ENCODE measurements at places on chromosomes 13 and 19.
A peak's percentile ranks its signal among the peaks of the same experiment; 100 is the strongest.

DNA sequence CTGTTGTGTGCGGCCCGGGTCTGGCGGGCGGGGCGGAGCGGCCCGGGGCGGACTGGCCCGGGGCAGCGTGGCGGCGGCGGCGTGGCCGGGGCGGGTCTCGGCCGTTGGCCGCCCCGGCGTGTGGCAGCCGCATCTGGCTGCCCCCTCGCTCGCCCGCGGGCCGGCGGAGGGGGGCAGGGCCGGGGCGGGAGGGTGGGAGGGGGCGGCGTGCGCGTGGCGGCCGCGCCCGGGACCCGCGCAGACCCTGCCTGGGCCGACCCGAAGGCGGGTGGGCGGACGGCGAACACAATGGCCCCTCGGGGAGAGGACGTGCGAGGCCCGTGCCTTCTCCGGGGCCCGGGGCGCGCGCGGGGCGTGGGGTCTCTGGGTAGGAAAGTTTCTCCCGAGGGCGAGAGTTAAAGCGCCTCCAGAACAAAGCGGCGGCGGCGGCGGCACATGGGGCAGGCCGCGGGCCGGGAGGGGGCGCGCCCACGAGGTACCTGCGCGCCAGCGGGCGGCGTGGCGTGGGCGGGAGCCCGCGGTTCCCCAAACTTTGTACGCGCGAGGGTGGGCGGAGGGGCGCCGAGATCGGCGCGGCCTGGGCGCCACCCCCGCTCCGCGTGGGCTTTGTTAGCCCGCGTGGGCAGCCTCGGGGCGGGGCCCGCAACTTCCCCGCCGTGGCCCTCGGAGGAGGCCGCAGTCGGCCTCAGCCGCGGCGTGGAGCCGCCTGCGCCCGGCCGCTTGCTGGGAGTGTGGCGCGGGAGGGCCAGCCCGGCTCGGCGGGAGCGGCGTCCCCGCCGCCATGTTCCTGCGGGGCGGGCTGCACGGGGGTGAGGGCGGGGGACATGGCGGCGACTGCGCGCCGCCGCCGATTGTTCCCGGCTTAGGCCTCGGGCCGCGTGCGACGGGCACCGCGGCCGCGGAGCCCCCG, 764 bp downstream of the MIR17HG start:
- DNase-seq = peak; percentile 53

GRCh38 chr13:47092202-47092601, 195.3 kb upstream of the HTR2A start:
- DNase-seq = no peak

GRCh38 chr13:94313321-94313910, 166.1 kb downstream of the DCT start:
- no peak for DNase-seq

DNA sequence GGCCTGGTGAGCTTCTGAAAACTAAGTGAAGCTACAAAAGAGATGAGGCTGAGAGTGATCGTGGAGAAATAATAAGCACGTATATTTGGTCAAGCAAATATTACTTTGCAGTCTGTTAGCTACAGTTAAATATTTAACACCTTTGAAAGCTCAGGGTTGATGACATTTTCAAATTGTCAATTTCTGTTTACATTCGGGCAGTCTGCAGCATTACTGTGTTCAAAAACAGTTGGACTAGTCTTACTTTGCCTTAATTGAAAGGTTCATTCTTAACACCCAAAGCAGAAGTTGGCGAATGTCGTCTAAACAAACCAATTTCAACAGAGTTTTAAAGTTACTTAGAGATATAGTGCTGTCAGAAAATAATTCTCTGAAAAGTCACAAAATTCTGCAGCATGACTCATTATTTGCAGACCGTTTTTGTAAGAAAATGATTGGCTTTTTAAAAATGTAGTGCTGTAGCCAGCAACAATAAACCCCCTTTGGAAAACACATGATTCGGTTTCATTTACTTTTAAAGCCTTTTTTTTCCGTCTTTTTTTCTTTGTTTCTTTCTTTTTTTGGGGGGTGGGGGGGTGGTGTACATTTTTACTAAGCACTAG, 549.0 kb downstream of the GPC6 start:
- no peak for DNase-seq

GRCh38 chr19:19305696-19306095, 14.6 kb downstream of the SUGP1 start:
- no peak for DNase-seq

DNA sequence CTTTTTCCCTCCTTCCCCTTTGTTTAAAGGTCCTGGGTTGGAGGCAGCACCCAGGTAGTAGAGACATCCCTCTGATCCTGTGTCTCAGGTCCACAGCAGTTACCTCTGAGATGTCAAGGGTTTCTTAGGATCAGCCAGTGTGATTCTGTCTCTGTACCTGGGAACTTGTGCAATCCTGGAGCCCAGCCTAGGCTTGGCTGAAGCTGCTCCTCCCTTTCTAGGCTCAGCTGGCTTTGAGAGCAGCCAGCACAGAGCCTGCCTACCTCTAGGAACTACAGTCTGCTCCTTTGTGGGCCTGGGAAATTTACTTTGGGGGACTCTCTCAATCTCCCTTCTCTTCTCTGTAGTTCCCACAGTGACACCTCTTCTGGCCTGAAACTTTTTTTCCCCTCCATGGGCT, 171.6 kb downstream of the MTUS2 start:
- no peak for DNase-seq

DNA sequence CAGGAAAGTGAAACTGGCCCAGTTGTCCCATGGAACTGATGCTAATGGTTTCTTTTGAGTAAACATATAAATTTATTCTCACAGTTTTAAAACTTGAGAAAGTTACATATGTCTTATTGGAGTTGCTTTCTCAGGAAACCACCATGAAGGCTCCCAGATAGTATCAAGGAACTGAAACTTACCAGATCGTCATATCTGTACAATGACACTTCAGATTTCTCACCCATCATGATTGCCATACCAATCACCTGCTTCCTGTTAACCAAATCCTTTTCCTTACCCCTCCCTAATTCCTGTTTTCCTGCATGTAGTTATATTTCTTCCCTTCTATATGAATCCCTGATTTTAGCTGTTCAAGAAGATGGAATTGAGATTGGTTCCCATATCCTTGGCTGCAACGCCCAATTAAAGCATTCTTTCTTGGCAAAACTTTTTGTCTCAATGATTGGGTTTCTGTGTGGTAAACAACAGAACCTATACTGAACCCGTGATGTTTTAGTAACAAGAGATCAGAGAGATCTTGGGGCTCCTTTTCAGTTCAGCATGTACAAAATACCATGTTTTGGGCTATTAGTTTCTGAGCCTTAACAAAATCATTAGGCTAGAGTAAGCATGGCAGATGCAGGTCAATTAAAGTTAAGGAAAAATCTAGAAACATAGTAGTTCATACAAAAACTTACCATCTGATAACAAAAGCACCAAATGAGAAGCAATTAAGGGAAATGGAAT, 781.3 kb upstream of the MIR17HG start:
- no peak for DNase-seq

- DNase-seq = no peak
Observed at GRCh38 chr19:57321116-57321515, 844 bp downstream of the ZNF543 start.

- DNase-seq = peak; percentile 48
Observed at GRCh38 chr19:1270213-1270853, 1.2 kb downstream of the CIRBP start.

GRCh38 chr13:94033830-94034642, 445.4 kb downstream of the DCT start:
- no peak for DNase-seq

DNA sequence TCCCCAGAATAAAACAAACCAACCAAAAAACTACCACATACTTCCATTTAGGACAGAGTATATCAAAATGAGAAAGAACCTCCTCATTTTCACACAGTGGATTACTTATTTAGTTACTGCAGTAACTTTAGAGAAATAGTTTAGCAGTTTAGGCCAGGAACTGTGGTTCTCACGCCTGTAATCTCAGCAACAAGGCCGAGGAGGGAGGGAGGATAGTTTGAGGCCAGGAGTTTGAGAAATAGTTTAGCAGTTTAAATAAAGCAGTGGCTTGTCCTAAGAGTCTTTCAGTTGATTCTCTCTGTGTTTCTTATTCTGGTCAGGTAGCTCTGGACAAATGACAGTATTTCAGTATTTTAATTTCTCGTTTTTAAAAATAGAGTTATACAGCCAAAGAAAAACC, 9.4 kb downstream of the HMGB1 start:
- no peak for DNase-seq

DNA sequence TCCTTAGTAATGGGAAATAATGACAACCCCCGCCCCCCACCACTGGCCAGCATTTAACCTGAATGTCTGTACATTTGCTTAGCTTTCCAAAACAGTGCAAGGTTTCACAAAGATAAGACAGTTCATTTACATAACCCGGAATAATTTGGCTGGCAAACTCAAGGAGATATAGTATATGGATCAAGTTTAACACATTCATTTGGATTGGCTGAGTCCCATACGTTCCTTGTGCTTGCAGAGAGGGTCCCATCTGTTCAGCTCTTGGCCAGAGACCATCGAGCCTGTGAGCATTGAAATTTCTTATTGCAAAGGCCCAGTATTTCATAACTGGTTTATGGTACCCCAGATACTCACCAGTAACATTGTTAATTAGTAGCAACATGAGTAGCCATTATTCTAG, 116.5 kb downstream of the GPC6 start:
- DNase-seq = no peak

DNA sequence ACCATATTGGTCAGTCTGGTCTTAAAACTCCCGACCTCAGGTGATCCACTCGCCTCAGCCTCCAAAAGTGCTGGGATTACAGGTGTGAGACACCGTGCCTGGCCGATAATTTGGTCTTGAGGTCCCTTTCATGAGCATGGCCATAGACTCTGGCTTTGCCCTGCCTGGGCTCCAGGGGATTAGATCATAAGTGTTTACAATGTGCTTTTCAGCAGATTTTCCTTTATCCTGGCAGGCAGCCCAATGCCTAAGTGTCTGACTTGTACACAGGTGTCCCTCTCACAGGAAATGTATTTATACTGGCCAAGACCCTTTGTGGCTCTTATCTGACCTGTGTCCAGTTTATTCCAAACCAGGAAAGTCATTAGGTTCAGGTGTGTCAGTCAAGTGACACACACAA, 15.9 kb downstream of the BCAM start:
- no peak for DNase-seq

- DNase-seq = no peak
Observed at GRCh38 chr13:111614613-111615012, 294.2 kb downstream of the TEX29 start.

GRCh38 chr13:80329250-80329649, 11.7 kb downstream of the SPRY2 start:
- DNase-seq = no peak

DNA sequence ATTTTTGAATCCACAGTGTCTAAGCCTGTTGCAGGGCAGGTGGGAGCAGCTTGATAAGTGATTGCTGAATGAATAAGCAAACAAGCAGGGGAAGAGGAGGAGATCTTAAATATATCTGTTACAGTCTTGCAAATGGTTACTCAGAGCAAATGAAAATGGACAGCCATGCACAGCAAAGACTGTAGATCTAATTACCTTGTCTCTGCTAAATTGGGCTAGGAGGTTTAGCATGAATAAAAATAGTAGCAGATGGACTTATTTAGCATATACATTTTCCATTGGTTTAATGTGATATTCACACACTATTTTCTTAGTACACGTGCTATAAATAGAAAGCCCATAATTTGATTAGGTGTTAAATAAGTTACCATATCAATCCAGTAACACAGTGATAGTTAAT, 72.9 kb upstream of the FARP1 start:
- DNase-seq = no peak

GRCh38 chr19:31600731-31601295, 251.6 kb upstream of the TSHZ3 start:
- no peak for DNase-seq

GRCh38 chr19:29367791-29368222, 154.9 kb upstream of the UQCRFS1 start:
- no peak for DNase-seq

DNA sequence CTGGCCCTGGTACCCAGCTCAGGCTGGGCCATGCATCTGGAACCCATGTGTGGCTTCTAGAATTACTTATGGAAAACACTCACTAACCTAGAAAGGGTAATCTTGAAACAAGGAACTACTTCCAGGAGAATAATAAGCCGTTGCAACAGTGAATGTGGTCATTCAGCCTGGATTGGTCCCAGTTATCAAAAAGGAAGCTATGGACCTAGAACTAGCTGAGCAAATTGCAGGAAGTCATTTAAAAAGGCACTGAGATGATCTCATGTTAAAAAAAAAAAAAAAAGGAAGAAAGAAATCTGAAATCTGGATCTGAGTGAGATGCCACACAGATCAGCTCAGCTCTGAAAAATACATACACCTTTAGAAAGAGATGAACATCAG, 59.6 kb downstream of the DCT start:
- DNase-seq = peak; percentile 83

- peak; percentile 71 for DNase-seq
Observed at GRCh38 chr19:44947041-44947581, 1.3 kb downstream of the APOC2 start.

GRCh38 chr13:68806125-68806524, 1301.5 kb upstream of the ATXN8OS start:
- DNase-seq = no peak

DNA sequence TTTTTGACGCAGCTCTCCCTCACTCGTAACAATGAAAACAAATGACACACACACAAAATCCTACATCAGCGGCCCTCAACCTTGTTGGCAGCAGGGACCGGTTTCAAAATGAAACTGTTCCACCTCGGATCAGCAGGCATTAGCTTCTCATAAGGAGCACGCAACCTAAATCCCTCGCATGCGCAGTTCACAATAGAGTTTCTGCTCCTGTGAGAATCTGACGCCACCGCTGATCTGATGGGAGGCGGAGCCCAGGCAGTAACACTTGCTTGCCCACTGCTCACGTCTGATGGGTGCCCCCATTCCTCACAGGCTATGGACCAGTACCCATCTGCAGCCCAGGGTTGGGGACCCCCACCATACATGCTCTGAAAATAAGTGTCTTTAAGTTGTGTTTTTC, 43.4 kb downstream of the DHRS12 start:
- DNase-seq = no peak

- no peak for DNase-seq
Observed at GRCh38 chr13:48978942-48979601, 3.4 kb downstream of the FNDC3A start.

- no peak for DNase-seq
Observed at GRCh38 chr13:32804673-32805230, 211.5 kb upstream of the KL start.

- DNase-seq = no peak
Observed at GRCh38 chr19:36108684-36109083, 2.3 kb upstream of the OVOL3 start.

DNA sequence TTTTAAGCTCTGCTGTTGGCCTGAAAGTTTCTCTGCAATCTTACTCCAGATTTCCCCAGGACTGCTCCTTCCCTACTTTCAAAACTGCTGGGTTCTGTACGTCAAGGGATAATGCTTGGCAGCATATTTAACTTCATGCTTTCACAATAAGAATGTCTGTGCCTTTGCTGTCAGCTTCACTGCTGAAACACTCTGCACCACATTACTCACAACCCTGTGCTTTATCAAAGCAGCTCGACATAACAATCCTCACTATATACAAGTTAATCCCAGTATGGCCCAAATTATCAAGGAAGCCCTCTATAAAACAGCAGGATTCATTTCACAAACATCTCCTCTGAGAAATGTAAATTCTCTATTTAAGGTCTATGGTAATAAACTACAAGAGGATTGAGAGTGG, 17.5 kb downstream of the LATS2 start:
- DNase-seq = no peak

Measured in inflammatory macrophage (primary cell).